Hepatocyte (in vitro differentiated cells): ENCODE measurements at places on chromosomes 6 and 20. TPM values are rescaled to one million over a fixed set of nuclear protein-coding genes. Genes with fewer than 3 reads are reported as not detected.

SNPH gene
- polyA plus RNA-seq, result 2.3 TPM in 2 replicates

CAPN11 gene
- polyA plus RNA-seq, result 0.13 and 0.39 TPM in 2 replicates

SLC22A3 gene
- 29.6 and 34.9 TPM in 2 replicates for polyA plus RNA-seq

OSER1 gene
- 33.8 and 49.4 TPM in 2 replicates for polyA plus RNA-seq

GPLD1 gene
- polyA plus RNA-seq, result 2.8 TPM in 2 replicates

GRCh38 chr6:2264932-2265331 is 19.5 kb upstream of the GMDS start:
- DNase-seq, result no peak

GRCh38 chr6:3336066-3336786 is 77.5 kb downstream of the PSMG4 start:
- DNase-seq, result no peak

- DNase-seq, result no peak
Measured at GRCh38 chr20:64154590-64155257, 9.5 kb upstream of the MYT1 start.

- DNase-seq, result no peak
Measured at GRCh38 chr20:41089555-41089954, 47.8 kb upstream of the PLCG1 start.

DNA sequence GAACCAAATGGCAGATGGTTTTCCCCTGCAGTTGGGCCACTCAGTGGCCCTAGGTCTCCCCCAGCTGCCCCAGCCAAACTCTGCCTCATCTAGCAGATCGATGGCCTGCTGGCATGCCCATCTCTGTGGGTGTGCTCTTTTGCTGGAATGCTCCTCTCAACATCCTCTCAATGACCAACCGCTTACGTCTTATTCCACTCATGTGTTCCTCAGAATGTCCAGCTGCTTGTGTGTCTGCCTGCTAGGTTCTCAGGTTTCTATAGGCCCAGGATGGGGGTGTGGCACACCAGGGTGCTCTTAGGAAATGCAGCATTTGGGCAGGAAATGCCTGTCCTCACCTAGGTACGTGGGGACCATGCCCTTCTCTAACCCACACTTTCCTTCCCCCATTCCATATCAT is 509.9 kb upstream of the SYNCRIP start:
- DNase-seq, result no peak

- DNase-seq, result no peak
Measured at GRCh38 chr6:133965817-133966360, 12.9 kb downstream of the TBPL1 start.

DNA sequence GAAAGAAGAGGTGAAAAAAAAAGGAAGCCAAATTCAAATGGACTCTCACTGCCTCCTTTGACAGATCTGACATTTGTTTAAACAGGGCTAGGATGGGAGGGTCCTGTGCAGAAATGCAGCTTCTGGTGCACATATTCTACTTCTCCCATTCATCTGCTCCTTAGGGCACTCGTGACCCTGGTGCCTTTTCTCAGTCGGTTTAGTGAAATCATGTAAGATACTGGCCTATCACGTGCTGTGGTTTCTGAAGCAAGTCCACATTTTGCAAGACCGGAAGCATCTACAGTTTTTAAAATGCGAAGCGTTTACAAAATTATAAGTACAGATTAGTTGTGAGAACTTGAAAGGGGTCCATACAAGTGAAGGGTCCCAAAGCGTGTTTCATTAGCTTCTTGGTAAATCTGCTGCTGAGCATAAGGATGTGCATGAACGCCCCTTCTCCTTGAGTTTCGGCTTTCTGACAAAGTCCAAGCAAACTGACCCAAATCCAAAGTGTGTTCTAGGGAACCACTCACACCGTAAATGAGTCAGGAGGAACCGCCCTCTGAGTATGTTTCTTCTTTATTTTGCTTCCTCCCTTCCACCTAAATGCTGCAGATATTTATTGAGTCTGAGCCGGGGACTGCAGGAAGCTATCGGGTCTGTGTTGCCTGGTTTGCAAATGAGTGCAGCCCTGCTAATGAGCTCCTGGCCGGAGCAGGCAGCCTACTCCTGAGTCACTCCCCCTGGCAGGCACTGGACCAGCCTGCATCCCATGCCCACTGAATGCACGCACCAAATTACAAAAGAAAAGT is 323.8 kb upstream of the JARID2 start:
- no peak for DNase-seq

GRCh38 chr6:136284909-136285308 is 4.7 kb downstream of the BCLAF1 start:
- DNase-seq, result no peak

DNA sequence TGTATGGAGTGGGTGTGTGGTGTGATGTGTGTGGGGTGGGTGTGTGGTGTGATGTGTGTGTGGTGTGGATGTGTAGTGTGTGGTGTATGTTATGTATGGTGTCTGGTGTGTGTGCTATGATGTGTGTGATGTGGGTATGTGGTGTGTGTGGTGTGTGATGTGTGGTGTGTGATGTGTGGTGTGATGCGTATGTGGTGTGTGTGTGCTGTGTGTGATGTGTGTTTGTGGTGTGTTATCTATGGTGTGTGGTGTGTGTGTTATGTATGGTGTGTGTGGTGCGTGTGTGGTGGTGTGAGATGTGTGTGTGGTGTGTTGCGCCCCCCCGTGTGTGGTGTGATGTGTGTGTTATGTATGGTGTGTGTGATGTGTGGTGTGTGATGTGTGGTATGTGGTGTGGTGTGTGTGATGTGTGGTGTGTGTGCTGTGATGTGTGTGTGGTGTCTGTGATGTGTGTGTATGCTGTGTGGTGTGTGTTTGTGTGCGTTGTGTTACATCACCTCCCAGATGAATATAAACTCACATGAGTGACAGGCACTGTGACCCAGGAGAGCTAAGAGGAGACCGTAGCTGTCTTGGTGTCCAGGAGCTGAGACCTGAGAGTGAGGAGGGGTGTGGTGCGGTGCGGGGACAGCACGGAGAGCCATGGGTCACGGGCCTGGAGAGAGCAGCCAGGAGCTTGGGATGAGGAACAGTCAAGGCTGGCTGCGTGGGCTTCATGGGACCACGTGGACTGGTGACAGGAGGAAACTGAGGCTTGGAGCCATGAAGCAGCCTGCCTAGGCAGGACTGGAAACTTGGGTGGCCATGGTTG is 8.8 kb downstream of the DLGAP4 start:
- DNase-seq, result no peak

DNA sequence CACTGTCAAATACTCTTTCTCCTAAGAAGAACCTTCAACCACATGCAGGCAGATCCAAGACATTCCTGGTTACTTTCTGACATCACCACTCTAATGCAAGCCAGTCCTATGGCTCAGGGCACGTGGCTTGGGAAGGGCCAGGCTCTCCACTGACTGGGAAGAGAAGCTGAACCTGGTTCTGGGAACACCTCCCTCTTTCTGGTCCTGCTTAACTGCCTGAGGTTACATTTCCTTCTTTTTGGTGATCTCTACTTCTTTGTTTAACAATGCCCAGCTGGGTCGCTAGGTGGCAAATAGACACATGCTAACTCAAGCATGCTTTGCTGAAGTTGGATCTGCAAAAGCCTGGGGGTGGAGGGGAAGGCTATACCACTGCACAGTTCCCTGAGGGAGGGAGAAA is 249.8 kb downstream of the GMDS start:
- no peak for DNase-seq

DNA sequence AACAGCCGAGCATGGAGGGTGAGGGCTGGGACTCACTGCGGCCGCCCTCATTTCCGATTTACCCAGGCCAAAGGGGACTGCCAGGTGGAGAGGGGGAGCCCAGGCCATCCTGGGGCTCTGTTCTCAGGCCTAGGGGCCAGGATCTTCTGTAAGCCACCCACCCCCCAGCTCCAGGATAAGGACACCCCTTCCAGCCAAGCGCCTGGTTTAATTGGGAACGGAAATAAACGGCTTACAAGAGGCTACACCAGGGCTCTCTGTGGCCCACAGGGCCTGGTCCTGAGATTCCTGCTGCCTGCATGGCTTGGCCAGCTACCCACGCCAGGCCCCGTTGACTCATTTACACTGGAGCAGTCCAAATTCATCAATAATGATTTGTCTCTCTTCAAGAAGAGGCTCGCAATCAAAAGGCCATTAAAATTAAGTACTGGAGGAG is 68.1 kb upstream of the TOP1 start:
- no peak for DNase-seq
